Gastroesophageal sphincter (tissue), 4 donors: ENCODE measurements at places on chromosomes 3 and 15.
A peak's percentile ranks its signal among the peaks of the same experiment; 100 is the strongest.

DNA sequence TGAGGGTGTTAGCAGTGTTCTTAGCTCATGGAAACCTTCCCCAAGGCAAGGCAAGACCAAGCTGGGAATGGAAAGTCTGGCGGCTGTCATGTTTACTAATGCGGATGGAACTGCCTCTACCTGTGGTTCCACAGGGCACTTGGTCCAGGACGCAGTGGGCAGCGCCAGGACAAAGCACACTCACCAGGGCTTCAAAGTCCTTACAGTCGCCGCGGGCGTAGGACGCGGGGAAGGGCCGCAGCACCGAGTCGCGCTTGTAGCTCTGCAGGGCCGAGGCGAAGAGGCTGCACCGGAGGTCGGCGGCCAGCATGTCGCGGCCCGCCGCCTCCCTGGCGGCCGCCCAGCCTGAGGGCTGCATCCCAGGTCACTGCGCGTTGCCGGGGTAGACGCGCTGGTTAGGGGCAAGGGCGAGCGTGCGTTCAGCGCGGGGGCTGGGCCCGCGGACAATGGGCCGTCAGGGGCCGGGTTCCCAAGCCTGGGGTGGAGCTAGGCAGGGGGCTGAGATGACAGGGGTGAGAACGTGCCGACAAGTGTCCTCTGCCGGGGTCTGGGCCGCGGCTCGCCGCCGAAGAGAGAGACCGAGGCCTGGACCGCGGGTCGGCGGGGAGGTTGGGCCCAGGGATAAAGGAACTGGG, 497 bp downstream of the PARP16 start:
- ATAC-seq: peak; percentile 53

- no peak for ATAC-seq
Measured at GRCh38 chr3:10223676-10224639, 24.3 kb upstream of the TATDN2 start.

DNA sequence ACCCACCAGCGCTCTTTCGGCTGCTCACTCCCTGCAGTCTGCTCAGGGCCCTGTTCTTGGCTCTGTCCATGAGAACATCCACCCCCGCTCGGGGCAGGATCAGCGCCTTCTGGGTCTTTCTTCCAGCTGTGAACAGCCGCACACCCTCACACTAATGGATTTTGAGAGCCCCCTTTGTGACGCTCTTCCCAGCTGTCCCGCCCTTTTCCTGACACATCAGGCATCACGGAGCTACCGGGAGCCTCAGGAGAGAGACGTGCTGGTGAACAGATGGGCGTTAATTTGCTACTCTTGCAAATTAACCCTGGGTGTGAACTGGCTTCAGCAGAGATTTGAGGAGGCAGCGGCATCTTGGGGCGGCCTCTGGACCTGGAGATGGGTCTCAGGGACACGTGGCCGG, 113.0 kb downstream of the TMEM266 start:
- no peak for ATAC-seq

DNA sequence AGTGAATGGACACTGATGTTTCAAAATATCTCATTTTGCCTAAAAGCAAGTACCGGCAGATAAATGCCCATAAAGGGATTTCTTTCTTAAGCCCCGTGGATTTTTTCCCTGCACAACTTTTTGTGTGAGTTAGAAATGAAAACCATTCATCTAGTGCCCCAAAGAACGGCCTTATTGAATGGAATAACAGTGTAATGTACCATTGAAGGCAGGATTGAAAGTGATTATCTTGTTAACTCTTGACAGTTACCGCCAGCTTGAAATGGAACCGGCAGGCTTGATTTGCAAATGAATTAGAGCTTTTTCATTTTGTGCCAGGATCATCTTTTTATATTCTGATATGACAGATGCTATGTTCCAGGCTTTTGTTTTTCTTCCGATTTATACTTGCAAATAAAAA, 162.2 kb downstream of the RSRC1 start:
- ATAC-seq: no peak

DNA sequence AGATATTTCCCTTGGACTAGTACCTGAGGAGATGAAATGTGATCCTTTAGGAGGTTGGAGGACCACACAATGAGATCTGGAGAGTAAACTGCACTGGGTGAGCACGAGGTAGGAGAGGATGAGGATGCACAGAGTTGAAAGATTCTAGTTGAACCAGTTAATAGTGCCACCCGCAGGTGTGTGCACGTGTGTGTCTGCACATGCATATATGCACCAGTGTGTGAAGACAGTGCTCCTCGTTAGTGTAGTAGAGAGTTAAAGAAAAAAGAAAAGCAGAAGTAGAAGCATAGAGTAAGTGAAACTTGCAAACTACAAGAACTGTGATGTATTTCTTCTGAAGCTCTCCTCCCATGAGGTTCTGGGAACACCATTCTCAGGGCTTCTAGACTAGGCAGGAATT, 8.4 kb downstream of the MED12L start:
- no peak for ATAC-seq

- ATAC-seq: no peak
Measured at GRCh38 chr15:45088801-45089711, 24.9 kb downstream of the DUOX2 start.

DNA sequence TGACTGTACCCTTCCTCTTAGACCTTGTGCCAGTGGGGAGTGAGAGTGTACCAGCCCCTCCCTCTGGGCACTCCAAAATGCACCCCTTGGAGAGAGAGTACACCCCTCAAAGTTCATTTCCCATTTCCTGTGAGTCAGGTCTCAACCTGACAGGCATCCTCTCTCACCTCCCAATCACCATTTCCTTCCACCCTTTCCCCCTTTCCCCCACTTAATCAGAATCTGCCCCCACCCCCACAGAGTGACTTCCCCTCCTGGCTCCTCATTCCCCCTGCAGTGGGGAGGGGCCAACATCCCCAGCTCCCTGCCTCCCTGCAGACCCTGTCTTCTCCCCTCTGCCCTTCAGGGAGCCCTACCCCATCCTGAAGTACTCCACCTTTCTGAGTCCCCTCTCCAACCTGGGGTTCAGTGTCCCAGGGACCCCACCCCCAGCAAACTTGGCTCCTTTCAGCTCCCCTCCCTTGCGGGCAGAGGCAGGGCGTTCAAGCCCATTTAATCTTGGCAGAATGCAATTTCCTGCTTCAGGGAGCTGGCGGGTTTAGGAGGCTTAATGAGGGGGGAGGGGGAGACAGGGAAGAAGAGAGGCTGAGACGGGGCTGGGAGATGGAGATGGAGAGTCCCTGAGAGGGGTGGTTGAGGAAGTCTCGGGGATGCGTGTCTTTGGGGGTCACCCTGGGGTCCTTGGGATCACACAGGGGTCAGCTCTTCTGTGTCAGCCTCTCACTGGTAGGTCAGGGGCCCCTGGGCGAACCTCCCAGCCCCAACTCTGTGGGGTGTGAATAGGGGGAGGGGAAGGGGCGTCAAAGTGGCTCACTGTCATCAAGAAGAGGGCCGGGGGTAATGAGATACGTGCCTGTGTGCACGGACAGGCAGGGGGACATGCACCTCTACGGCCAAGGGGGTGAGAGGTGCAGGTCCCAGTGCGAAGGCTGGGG, 16.6 kb upstream of the SEMA3F start:
- no peak for ATAC-seq

DNA sequence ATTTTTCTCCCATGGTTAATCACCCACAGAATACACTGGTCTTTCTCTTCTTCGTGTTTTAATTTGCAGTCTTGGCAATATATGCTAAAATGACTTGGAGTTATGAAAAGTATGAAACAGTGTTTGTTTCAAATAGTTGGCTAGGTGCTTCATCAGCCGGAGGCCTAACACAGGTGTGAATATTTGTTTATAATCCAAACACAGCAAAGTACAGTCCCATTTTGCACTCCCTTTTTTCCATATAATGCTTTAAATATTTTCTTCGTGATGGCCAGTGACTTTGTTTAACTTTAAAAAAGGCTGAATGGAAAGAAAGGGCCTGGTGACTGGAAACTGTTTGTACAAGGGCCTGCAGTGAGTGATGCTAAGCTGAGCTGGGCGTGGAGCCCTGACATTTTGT, 219.7 kb upstream of the LRIG1 start:
- no peak for ATAC-seq

- ATAC-seq: no peak
Measured at GRCh38 chr3:123018683-123019082, 8.9 kb downstream of the SEMA5B start.

DNA sequence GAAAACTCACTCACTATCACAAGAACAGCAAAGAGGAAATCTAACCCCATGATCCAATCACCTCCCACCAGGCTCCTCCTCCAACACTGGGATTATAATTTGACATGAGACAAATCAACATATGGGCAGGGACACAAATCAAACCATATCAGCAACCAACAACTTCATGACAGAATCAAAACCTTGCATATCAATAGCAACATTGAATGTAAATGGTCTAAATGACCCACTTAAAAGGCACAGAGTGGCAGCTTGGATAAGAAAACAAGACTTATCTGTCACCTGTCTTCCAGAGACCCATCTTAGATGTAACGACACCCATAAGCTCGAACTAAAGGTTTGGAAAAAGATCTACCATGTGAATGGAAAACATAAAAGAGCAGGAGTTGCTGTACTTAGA, 40.8 kb downstream of the HDGFL3 start:
- no peak for ATAC-seq

DNA sequence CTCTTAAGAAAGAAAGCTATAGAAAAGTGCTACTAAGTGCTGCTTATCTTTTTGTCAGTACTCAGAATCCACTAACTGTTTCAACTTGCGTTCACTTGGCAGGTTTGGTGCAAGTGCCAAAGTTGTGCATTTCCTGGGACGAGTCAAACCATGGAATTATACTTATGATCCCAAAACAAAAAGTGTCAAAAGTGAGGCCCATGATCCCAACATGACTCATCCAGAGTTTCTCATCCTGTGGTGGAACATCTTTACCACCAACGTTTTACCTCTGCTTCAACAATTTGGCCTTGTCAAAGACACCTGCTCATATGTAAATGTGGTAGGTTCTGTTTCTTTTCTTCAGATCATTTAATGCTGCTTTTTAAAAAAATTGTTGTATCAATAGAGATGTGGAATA, 32.6 kb downstream of the GYG1 start:
- ATAC-seq: no peak

GRCh38 chr3:134150476-134150875, 100.2 kb downstream of the RYK start:
- ATAC-seq: peak; percentile 51

DNA sequence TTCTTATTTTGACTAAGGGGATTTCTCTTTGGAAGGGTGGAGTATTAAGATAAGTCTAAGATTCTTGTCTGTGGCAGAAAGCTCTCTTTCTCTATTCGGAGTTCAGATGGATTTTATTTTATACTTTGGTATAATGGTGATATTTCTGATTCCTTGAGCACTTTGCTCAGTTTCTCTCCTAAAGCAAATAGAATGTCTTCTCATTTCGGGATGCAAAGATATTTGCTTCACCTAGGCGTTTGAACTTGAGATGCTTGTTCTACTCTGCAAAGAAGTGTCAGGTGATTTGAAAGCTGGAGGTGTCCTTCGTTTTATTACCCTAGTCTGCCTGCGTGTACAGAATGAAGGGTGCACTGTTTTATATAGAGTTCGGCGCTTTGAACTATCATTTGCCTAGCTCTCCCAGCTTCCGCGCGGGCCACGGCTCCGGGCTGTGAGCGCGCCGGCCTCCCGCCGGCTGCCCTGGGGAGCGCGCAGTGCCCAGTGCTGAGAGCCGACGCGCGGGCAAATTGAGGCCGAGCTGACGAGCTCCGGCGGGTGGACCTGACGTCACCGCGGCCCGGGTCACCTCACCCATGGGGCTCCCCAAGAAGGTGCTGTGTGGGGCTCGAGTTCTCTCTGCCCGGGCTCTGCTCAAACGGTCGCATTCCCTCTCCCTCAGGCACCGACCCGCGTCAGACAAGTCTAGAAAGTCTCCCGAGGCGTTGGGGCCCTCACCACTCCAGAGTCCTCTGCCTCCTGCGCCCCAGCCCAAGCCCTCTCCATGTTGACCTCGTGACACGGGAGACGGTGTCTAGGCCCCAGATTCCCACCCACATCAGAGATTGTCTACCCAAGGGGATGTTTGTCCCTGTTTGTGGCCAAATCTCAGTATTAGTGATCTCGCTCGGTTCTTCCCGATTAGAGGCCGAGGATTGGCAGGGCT, 7.5 kb downstream of the SOX2 start:
- peak; percentile 42 for ATAC-seq

- no peak for ATAC-seq
Measured at GRCh38 chr3:150733936-150734794, 28.8 kb downstream of the SIAH2 start.

- no peak for ATAC-seq
Measured at GRCh38 chr15:101710806-101711205, 13.5 kb downstream of the TARS3 start.

- no peak for ATAC-seq
Measured at GRCh38 chr3:192848371-192849233, 69.1 kb downstream of the MB21D2 start.

DNA sequence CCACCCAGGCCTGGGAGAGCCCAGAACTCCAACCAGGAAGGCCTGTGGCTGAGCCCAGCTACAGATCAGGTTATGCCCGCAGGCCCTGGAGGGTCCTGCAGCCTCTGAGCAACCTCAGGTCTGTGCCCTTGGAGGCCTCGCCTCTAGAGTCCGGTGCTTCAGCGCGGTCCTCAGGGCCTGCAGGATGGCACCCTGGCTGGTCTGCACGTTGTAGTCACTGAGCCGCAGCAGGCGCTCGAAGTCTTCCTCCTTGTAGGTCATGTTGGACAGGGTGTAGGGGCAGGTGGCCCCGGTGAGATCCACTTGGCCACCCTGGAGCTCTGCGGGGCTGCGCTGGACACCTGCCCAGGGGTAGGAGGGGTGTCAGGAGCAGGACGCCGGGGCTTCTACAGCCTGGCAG, 25.8 kb downstream of the PLA2G4D start:
- peak; percentile 10 for ATAC-seq
